Stimulated activated CD8-positive, alpha-beta memory T cell treated with anti-CD3 and anti-CD28 coated beads, Interleukin-2, amount 100 ng/mL, for 1 hour (primary cell): ENCODE measurements at places on chromosomes 6 and 20.

DNA sequence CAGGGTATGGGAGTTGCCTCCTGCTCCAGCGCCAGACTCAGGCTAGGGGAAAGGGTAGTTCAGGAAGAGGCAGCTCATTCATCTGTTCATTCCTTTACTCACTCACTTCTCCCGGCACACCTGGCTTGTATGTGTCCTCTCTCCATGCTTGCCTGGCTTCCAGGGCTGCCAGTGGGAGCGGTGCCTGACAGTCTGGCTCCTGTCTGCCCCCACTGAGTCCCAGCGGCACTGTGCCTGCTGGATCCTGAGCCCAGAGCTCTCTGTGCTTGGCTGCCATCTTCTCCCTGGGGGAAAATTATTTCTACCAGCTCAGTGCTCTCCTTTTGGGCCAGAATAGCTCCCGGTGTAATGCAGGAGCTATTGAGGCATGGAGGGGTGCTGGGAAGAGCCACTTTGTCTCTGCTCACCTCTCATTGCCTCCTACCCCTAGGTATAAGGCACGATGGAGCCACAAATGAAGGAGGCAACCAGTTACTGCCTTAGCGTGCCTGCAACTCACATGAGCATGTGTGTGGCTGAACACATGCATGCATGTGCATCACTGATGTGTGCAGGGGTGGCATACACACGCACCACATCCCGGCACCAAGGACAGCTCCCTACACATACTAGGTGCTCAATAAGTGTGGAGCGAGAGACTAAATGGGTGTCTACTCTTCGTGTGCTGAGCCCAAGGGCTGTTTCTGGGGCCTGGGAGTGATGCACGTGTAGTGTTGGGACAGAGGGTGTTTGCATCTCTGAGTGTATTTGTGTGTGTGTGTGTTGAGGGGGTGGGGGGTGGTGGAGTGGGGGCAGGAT lies 46.6 kb downstream of the CDH22 start:
- no peak for DNase-seq

- DNase-seq, result no peak
These were observed 36.1 kb upstream of the NKX2-4 start for GRCh38 chr20:21433329-21433890.

DNA sequence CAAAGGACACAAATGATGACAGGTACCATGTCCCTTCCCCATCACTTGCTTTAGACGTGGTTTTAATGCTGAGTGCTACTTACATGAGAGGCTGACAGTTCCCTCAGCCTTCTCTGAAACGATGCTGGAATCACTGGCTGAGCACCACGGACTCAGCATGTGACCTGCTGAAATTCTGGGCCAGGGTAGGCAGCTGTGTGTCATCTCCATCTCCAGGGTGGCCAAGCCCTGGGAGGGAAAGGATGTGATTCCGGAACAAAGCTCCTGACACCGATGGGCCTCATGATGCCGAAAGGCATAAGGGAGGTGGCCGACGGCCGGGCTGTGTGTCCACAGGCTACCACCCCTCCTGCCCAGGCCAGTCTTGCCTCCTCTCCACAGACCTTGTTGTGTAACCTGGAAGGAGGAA lies 184.3 kb upstream of the CST7 start:
- no peak for DNase-seq

- no peak for DNase-seq
These were observed 7.5 kb downstream of the HMGN4 start for GRCh38 chr6:26545627-26546026.

- DNase-seq, result no peak
These were observed 36.5 kb upstream of the SCGN start for GRCh38 chr6:25615471-25615870.

DNA sequence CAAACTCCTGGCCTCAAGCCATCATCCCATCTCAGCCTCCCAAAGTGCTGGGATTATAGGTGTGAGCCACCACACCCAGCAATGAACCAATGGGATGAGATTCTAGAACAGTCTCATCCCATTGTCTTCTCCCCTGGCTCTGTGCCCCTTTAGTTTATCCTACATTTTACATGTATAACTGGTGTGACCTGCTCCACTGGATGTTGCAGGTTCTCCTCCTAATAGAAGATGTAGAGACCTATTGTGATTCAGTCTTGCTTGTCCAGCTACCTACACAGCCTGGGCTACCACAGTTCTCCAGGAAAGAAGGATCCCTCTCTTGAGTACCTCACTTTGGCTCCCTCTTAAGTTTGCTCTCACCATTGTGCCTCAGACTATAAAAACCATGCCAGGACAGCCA lies 2.0 kb upstream of the FKBPL start:
- no peak for DNase-seq

- DNase-seq, result no peak
These were observed 228.1 kb upstream of the RAB32 start for GRCh38 chr6:146315381-146316174.

DNA sequence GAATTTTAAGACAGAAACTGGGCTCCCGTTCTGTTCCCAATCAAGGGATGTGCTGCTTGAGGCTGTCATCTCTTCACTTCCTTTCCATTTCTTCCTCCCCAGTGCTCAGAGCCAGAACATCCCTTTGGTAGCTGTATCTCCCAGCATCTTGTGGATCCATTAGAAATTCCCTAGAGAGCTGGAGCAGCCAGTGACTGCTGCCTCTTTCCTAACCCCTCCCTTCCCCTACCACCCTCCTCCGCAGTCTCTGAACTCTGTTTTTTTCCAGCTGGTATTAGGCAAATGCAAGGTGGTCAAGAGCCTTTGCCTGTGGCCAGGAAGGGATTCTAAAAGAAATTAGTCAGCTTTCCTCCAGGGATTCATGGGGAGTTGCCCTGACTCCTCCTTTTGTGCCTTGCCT lies 208.0 kb downstream of the EYA2 start:
- DNase-seq, result no peak

- no peak for DNase-seq
These were observed 28.8 kb downstream of the RWDD2A start for GRCh38 chr6:83221889-83222479.

DNA sequence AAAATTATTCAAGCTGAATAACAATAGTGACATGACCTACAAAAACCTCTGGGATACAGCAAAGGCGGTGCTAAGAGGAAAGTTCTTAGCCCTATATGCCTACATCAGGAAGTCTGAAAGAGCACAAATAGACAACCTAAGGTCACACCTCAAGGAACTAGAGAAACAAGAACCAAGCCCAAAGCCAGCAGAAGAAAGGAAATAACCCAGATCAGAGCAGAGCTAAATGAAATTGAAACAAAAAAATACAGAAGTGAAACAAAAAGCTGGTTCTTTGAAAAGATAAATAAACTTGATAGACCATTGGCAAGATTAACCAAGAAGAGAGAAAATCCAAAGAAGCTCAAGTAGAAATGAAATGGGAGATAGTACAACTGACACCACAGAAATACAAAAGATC lies 47.6 kb upstream of the NOTCH4 start:
- DNase-seq, result no peak

DNA sequence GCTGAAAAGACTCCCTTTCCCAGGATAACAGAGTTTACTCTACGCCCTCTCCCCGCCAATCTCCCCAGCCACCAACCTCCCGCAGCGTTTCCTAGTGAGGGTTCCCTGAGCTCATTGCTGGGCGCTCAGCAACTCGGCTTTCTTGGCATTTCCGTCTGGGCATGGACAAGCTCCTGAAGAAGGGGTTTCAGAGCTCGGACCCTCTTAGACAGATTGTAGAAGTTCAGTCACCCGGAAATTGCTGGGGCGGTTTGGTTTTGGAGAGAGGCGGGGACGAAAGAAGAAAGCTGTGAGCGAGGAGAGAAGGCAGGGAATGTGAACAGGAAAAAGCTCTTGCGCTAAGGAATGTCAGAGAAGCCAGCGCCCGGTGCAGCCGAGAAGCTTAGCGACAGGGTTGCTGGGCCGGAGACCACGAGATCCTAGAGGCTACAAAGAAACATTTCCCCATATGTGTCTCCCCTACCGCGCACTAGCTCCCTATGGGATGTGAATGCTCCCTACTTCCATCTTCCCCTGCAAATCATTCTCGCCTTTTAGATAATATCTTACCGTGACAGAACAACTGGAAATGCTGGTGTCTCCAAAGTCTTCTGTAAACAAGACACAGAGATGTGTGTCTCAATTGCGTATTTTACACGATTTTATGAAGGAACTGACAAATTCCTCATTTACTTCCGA lies 15.8 kb downstream of the POM121L2 start:
- DNase-seq, result no peak

DNA sequence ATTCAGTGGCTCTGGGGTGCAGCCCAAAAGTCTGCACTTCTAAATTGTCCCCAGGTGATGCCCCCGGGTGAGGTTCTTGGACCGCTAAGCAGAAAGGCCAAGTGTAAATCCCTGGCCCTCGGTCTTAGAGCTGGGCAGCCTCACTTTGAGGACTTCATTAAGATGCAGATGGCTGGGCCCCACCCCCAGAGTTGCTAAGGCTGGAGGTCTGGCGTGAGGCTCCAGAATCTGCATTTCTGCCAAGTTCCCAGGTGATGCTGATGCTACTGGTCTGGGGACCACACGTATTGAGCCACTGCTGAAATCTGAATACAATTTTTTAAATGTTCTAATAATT lies 735 bp upstream of the SLC23A2 start:
- DNase-seq, result no peak

GRCh38 chr6:40343877-40344565 lies 243.1 kb downstream of the LRFN2 start:
- DNase-seq, result no peak

DNA sequence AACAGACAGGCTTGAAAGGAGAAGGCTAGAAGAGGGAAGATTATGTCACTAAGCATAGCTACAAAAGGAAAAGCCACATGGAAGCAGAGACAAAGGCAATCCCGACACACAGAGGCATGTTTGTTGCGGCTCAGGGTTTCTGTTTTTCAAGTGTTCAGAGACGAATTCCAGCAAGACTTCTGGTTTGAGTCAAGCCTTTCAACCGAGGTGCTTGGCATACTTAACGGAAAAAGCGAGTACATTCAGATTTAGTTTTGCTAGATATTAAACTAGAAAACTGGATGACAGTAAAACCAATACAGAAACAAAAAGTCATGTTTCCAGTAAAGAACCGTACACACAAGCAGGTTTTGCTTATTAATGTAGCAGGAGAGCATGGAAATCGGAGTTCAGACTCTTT lies 27.2 kb downstream of the MCUR1 start:
- no peak for DNase-seq
